Stimulated activated CD4-positive, alpha-beta T cell treated with anti-CD3 and anti-CD28 coated beads, Interleukin-1b, Interleukin-23, amount 100 ng/mL, for 24 hours (primary cell): ENCODE measurements at places on chromosomes 16 and 17.

DNA sequence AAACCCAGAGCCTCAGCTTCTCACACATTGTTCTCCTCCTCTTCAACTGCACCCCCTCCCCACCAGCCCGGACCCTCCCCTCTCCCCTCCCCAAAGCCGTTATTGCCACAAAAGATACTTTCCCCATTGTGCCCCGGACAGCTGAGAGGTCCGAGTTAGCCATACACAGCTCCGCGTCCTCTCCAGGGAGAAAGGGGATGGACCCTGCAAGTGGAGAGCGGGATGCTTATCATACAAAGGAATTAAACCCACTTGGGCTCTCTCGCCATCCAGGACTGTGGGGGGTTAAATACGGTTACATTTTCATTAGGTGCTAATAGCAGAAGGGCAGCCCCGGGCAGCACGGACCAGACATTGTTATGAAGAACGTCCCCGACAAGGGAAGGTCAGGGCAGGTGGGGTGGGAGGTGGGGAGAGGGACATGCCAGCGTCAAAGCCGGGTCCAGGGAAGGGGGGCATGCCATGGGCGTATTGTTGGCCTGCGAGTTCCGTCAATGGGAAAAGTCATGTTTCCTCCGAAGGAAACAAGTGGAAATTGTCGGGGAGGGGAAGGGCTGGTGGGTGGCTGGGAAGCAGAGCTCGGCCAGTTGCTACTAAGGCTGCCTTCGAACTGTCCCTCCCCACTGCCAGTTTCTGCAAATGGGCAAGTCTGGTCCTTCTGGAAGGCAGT lies 99.1 kb downstream of the SOX9 start:
- no peak for DNase-seq

DNA sequence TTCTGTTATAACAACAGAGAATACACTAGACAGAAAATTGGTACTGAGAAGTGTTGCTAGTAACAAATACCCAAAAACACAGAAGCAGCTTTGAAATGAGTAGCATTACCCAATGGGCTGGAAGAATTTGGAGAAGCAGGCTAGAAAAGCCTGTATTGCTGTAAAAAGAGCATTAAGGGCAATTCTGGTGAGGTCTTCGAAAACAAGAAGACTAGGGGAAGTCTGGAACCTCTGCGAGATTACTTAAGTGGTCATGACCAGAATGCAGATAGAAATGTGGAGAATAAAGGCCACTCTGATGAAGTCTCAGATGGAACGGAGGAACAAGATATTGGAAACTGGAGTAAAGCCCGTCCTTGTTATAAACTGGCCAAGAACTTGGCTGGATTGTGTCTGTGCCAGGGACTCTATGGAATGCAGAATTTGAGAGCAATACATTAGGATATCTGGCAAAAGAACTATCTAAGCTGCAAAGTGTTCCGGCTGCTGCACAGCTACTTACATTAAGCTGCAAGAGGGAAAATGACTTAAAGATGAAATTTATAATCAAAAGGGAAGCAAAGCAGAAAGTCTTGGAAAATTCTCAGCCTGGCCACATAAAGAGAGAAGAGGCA lies 44.9 kb upstream of the PEMT start:
- no peak for DNase-seq

DNA sequence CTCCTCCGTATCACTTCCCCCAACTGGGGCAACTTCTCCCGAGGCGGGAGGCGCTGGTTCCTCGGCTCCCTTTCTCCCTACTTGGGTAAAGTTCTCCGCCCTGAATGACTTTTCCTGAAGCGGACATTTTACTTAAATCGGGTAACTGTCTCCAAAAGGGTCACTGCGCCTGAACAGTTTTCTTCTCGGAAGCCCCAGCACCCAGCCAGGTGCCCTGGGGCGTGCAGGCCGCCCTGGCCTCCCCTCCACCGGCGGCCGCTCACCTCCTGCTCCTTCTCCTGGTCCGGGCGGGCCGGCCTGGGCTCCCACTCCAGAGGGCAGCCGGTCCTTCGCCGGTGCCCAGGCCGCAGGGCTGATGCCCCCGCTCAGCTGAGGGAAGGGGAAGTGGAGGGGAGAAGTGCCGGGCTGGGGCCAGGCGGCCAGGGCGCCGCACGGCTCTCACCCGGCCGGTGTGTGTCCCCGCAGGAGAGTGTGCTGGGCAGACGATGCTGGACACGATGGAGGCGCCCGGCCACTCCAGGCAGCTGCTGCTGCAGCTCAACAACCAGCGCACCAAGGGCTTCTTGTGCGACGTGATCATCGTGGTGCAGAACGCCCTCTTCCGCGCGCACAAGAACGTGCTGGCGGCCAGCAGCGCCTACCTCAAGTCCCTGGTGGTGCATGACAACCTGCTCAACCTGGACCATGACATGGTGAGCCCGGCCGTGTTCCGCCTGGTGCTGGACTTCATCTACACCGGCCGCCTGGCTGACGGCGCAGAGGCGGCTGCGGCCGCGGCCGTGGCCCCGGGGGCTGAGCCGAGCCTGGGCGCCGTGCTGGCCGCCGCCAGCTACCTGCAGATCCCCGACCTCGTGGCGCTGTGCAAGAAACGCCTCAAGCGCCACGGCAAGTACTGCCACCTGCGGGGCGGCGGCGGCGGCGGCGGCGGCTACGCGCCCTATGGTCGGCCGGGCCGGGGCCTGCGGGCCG lies 1.6 kb downstream of the HIC1 start:
- no peak for DNase-seq

DNA sequence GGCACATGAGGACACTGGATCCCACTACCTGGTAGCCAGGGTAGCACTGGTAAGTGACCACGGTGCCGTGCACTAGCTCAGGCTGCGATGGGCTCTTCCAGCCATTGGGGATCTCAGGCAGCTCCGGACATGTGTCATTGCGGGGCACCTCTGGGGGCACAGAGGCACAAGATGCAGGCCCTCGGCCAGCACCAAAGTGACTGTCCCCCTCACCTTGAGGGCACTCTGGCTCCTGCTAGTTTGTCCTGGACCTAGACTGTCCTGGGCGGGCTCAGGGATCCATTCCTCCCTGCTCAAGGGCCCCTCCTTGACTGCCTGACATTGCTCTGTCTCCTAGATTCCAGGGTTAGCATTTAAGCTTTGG lies 6.7 kb upstream of the PHF12 start:
- no peak for DNase-seq

DNA sequence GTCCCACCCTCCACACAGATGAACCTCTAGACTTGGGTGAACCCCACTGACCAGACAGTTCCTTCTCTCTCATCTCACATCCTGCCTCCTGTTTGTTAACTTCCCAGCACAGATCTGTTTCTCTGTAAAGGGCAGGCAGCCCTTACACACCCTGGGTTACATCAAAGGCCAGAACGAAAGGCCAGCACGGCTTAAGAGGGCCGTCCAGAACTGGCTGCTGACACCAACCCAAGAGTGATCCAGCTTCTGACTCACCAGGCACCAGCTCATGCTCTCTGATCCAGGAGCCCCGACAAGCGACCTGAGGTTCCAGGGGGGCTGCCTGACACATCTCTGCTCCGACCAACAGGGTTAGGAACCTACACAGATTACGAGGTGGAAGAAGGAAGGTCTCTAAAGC lies 86.9 kb downstream of the MRM3 start:
- DNase-seq, result no peak

- no peak for DNase-seq
These were observed 66.5 kb downstream of the MRM1 start for GRCh38 chr17:36667922-36668321.

DNA sequence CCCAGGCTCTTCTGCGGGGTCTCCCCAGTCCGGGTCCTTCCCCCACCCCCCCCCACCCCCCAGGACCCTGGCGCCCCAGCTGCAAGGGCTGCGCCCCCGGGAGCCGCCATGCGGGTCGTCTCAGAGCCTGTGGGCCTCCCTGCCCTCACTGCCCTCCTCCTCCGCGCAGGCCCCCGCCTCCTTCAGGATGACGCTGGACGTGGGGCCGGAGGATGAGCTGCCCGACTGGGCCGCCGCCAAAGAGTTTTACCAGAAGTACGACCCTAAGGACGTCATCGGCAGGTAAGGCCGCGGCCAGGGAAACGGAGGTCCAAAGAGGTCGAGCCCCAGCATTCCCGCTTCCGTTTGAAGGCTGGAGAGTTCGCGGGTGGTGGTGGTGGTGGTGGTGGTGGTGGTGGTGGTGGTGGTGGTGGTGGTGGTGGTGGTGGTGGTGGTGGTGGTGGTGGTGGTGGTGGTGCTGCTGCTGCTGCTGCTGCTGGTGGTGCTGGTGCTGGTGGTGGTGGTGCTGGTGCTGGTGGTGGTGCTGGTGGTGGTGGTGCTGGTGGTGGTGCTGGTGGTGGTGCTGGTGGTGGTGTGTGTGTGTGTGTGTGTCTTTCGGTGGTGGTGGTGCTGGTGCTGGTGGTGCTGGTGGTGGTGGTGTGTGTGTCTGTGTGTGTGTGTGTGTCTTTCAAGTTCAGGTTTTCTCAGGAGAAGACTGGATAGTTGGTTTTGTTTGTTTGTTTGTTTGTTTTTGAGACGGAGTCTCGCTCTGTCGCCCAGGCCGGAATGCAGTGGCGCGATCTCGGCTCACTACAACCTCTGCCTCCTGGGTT lies 615 bp downstream of the PHKG2 start:
- DNase-seq, result no peak

GRCh38 chr17:38881600-38882191 lies 11.8 kb downstream of the LASP1 start:
- no peak for DNase-seq

DNA sequence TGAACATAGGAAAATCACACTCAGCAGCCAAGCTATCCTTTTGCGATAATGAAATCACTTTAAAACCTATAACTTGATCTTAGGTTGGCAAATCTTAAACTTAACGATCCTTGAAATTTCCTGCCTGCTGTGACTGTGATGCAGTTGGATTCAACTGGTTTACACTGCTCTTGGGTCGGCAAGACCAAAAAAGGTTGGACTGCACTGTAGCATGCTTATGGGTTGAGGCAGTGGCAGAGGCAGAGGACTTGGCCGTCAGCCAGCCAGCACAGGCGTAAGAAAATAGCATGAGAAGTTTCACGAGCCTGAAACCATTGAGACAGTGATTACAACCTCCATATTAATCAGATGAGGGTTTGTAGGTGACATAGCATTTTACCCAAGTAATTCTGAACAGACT lies 21.4 kb downstream of the WSB1 start:
- DNase-seq, result no peak

GRCh38 chr16:83830091-83830768 lies 22.5 kb downstream of the HSBP1 start:
- DNase-seq, result no peak

DNA sequence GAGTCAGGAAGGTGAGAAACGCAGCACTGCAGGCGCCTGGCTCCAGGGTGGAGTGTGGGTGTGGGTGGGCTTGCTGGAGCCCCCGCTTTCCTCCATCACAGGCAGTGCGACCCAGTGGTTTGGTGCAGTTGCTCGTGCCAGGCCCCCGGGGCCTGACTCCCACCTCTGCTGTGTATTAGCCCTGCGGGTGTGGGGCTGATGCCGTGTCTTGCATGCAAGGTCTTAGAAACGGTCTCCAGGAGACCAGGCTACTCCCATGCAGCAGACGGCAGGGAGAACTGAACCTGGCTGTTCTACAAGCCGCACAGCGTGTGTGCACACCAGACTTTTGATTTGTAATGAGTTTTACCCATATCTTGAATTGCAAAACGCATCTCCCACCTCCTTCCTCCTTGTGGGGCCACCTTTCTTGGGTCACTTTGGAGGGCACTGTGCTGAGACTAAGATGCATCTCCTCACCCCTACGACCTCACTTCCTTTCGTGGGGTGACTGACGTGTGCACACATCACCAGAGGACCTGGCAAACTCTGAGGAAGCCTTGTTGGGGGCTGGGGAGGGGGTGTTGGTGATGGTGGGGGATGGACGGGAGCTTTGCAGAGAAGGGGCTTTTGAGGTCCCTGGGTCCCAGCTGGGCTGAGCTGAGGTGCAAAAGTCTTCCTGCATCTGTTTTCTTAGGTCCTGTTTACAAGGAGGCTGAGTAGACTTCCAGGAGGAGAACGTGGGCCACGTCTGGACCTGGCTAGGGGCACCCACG lies 101.8 kb upstream of the TNRC6C start:
- no peak for DNase-seq

DNA sequence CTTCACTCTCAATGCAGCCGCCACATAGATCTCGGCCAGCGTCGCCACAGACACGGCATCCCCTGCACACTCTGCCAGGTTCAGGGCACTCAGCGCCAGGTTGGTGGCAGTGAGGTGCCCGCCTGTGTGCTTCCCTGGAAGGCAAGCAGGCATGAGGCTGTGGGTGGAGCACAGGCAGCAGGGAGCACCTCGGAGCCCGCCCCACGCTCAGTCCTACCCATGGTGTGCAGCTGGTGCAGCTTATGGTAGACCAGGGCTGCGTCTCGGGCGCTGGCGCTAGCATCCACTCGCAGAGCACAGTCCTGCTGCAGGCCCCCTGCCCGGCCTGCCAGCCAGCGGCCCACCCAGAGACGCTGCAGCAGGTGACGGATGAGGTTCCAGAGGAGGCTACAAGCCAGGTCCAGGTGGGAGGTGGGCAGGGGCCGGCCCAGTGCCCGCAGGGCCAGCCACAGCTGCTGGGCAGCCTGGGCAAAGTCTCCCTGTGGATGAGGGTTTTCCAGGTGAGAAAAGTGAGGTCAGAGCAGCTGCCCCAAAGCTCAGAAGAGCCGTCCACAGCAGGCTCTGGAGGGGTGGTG lies 20.5 kb downstream of the SREBF1 start:
- DNase-seq, result no peak

DNA sequence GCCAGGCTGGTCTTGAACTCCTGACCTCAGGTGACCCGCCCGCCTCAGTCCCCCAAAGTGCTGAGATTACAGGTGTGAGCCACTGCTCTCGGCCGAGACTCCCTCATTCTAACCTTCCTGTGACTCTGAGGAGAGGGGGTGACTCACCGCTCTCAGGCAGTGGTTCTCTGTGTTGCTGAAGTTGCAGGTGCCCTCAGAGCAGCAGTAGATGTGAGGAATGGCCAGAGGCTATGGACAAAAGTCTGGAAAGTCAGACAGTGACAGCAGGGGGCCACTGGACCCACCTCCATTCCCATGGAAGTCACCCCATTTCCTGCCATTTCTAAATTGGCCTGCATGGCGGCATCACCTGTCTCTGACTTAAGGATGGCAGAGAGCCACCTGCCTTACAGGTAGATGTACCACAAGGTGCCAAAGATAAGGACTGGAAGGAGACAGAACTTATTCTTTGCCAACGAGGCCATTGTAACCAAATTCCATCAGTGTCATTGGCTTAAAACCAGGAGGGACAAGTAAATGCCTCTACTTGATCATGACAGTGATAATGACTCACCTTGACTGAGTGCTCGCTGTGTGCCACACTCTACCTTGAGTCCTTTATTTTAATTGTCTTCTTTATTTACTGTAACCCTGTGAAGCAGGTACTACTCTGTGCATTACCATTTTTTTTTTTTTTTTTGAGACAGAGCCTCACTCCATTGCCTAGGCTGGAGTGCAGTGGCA lies 15.3 kb upstream of the CNOT1 start:
- no peak for DNase-seq

GRCh38 chr17:29004081-29004692 lies 1.6 kb downstream of the SEZ6 start:
- no peak for DNase-seq

GRCh38 chr16:11135464-11135973 lies 120.5 kb downstream of the SOCS1 start:
- DNase-seq, result no peak

DNA sequence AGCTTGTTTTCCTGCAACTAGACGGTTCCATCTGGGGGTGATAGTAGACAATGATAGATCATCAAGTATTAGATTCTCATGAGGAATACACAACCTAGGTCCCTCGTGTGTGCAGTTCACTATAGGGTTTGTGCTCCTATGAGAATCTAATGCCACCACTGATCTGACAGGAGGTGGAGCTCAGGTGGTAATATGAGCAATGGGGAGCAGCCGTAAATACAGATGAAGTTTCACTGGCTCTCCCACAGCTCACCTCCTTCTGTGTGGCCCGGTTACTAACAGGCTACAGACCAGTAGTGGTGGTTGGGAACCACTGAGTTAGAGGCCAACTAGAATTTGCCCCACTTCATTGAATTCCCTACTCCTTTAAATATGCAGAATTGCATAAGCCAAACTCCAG lies 147.5 kb upstream of the HSBP1 start:
- DNase-seq, result no peak
